Smooth muscle cell of bladder (primary cell): ENCODE measurements at places on chromosomes 3 and 15. TPM values are rescaled to one million over a fixed set of nuclear protein-coding genes. Genes with fewer than 3 reads are reported as not detected.

Gene CPNE9
- total RNA-seq = not detected in 2 replicates

Gene PLSCR1
- 44.5 and 50.2 TPM in 2 replicates for total RNA-seq

Gene GOLGA8R
- total RNA-seq = 2.1 and 3.1 TPM in 2 replicates

Gene SIDT1
- under 0.01 TPM in 1 of 2 replicates, not detected in the other for total RNA-seq

Gene GPR156
- total RNA-seq = 0.14 and 0.37 TPM in 2 replicates

Gene BTD
- total RNA-seq = 19.2 and 31.0 TPM in 2 replicates
